Right cardiac atrium (tissue), 5 donors: ENCODE measurements at places on chromosomes 7 and 10. TPM values are rescaled to one million over a fixed set of nuclear protein-coding genes. Genes with fewer than 3 reads are reported as not detected.

Gene SLC16A12
- 4.4 TPM for total RNA-seq

DNA sequence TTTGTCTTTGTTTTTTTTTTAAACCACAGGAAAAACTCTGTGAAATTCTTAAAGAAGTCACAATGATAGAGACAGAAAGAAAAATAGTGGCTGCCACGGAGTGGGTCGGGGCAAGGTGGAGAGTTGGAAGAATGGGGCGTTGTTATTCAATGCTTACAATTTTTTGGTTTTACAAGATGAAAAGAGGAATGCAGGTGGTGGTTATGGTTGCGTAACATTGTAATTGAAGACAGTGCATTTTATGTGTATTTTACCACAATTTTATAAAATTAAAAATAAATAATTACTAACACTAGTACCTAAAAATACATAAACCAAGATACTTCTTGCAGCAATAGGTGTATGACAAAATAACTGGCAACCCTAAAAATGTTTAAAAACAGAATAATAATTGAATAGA is 76.9 kb upstream of the VOPP1 start:
- no peak for DNase-seq

DNA sequence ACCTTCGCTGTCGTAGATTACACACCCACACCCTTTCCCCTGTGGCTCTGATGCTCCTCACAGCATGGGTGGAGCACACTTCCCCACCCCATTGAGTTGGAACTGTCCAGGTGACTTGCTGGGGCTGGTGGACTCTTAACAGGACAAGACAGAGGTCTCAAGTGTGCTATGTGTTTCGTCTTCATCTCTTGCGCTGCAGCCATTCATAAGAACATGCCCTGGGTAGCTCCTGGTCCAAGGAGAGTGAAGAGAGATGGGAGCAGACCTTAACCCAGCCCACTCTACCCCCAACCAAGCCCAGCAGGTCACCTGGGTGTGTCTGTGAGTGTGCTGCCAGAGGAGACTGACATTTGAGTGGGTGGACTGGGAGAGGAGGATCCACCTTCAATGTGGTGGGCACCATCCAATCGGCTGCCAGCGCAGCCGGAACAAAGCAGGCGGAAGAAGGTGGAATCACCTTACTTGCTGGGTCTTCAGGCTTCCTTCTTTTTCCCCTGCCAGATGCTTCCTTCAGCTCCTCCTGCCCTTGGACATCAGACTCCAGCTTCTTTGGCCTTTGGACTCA is 112.4 kb downstream of the HTR5A start:
- no peak for DNase-seq

Gene MAGI2
- 7.9 TPM for total RNA-seq

Gene TRPV6
- not detected for total RNA-seq

Gene NPY4R2
- 0.46 TPM for total RNA-seq
